ENCODE measurements at places on chromosomes 3 and 15. TPM values are rescaled to one million over a fixed set of nuclear protein-coding genes. Genes with fewer than 3 reads are reported as not detected.

Gene SCN11A
- 1.7 TPM for total RNA-seq

Gene FEZF2
- 0.62 TPM for total RNA-seq

Gene ATP8B4
- 55.7 TPM for total RNA-seq

Gene RBP2
- not detected for total RNA-seq

Gene DNASE1L3
- 2.3 TPM for total RNA-seq

Gene TP53BP1
- 36.3 TPM for total RNA-seq

Gene ADGRG7
- not detected for total RNA-seq

Gene IFT80
- 16.1 TPM for total RNA-seq

Gene MEGF11
- not detected for total RNA-seq

Gene SAXO2
- 4.0 TPM for total RNA-seq

Gene CPEB1
- 51.8 TPM for total RNA-seq

Gene AP3B2
- total RNA-seq, result 9.3 TPM

Gene ACP3
- total RNA-seq, result 14,359 TPM
